NCI-H2171 (cell line): ENCODE measurements at places on chromosomes 6 and 20.

- DNase-seq = no peak
Measured at GRCh38 chr6:7391151-7391550, 1.5 kb downstream of the RIOK1 start.

- DNase-seq = peak; percentile 32
Measured at GRCh38 chr6:153043719-153044118, 41.2 kb upstream of the MTRF1L start.

DNA sequence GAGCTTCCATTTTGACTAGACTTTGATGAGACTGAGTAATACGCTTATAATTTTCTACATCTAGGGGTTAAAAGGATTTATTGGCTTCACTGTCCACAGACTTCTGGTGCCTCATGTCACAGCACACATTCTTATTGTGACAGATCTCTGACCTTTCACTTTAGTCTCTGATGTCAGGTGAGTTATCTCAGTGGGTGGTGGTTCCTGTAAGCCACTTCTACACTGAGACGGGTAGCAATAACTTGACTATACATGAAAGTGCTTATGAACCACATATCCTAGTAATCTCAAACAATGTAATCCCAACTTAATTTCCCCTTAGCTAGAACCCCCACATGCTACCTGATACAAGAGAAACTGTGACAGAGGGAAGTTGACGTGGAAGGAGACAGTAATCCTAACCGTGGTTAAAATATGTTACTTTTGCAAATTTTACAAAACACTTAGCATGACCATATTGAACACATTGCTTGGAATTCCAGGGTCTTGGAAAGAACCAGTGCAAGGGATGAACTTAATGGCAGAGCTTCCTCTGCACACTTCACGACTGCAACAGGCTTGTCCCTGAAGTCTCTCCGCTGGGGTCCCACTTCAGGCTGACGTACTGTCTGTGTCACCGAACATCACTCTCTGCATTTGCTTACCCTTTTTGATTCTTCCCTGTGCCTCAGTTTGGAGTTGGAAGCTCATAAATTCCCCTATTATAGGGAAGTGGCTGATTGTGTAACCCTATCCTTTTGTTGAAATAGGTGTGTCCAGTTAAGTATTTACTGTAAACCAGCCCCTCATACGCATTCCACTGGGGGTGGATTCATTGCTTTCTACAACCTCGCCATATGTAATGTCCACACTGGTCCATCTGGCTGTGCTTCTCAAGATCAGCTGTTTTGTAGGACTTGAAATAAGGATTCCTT is 6.4 kb upstream of the TRIM40 start:
- no peak for DNase-seq

GRCh38 chr6:18221288-18221615 is 43.1 kb downstream of the DEK start:
- no peak for DNase-seq

GRCh38 chr6:160795721-160796120 is 93.7 kb downstream of the PLG start:
- DNase-seq = no peak

- DNase-seq = no peak
Measured at GRCh38 chr6:961407-961960, 268.5 kb upstream of the EXOC2 start.

DNA sequence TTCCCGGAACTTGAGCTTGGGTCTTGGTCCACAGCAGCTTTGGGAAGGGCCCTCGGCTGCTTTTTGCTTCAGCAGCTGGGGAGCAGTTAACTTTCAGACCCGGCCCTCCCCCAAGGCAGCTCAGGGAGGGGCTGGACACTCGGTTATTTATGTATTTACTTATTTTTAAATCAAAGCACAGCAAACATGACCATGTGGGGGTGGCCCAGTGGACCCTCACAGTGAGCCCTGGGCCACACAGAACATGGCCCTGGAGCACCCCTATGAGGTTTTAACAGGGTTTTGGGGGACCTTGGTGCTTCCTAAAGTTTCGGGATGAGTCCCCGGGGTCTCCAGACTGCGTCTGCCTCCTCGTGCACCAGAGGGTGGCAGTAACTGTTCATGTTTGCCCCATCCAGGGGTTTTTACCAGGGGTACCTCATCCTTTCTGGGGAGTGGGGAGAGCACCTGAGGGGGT is 26.6 kb upstream of the NPBWR2 start:
- DNase-seq = no peak

DNA sequence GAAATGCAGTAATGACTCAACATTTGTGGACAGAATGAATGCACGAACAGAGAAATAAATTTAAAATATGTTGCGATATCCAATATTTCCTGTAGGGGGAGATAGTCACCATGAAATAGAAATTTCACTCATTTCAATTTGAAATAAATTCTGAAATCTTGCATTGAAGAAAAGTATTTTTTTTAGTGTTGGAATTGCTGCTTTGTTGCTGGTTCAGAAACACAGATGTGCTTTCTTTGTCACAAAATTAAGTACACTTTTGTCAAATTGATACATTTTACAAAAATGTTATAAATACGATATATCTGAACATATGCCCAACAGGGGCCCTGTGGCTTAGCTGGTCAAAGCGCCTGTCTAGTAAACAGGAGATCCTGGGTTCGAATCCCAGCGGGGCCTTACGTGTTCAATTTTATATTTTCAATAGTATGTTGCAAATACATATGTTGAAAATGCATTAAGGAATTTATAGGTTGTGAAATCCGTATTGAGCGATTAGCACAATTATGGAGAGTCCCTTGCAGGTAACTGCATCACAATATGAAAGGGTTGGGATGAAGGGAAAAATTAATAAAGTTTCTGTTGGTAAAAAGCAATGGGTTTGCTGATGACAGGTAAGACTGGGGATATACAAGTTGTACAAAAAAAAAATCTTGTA is 85.4 kb upstream of the PRSS16 start:
- DNase-seq = peak; percentile 20

GRCh38 chr6:36609582-36609981 is 15.4 kb downstream of the SRSF3 start:
- no peak for DNase-seq

DNA sequence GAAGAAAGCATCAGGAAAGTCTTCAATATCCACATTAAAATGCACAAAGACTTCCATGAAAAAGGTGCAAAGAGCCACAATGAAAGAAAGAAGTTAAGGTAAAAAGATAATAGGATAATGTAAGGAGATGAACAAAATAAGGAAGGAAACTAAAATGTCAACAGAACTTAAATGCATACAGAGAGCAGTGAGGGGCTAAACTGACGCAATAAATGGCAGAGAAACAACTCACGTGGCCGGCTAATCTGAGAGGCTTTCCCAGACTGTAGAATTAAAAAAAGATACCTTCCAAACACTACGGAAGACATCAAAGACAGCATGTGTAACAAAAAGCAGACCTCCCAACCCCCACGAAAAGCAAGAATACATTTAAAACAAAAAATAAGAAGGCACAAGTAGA is 73.7 kb downstream of the GMDS start:
- no peak for DNase-seq

GRCh38 chr20:50704971-50705370 is 13.6 kb upstream of the RIPOR3 start:
- DNase-seq = no peak

- DNase-seq = no peak
Measured at GRCh38 chr20:23156170-23156841, 70.2 kb upstream of the CD93 start.

- no peak for DNase-seq
Measured at GRCh38 chr20:37901654-37902503, 1.0 kb upstream of the VSTM2L start.

DNA sequence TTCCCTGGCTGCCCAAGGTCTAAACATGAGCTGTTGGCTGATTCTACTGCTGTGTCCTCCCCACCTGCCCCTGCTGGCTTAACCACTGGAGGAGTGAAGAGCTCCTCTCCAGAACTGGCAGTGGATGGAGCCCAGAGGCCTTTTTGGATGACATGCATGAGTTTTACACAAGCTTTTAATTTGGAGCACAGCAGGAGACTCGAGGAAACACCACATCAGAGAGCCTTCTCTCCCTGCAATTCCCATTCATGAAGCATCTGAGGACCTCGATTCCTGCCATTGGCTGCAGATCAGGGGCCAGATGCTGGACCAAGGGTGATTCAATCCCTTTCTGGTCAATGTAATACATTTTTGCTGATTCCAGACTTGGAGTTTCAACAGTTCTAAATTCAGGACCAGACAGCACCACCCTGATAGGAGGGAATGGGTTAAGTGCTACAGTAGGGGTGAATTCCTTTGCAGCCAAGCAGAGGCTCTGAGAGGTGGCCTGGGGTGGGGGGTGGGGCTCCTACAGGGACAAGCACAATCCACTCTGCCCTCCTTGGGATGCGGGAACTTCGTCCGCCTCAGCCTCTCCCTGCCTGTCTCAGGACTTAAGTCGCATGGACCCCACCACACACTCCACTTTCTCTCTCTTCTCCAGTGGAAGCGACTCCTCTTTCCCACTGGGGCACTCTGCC is 599 bp upstream of the PSORS1C1 start:
- no peak for DNase-seq
